WTC11 (cell line): ENCODE measurements at places on chromosomes 5 and 9. TPM values are rescaled to one million over a fixed set of nuclear protein-coding genes. Genes with fewer than 3 reads are reported as not detected.

The LCN10 gene
- total RNA-seq = 2.4 to 3.7 TPM (median 3.3 TPM) in 3 replicates

The KLF4 gene
- total RNA-seq = 5.9 to 8.9 TPM (median 7.6 TPM) in 3 replicates

- peaks cover 3% of the 10 kb centered on the region; the same call in 1 of the 2 replicates for H3K27me3 ChIP-seq
- DNase-seq = no peak
- peaks cover 14% of the 10 kb centered on the region for H3K36me3 ChIP-seq
- no peak overlapping the region for H3K4me3 ChIP-seq
These were observed 723.3 kb upstream of the GRAMD2B start for GRCh38 chr5:125699860-125700259.

- peaks cover 4% of the 10 kb centered on the region for H3K4me1 ChIP-seq
- no peak overlapping the region for H3K4me3 ChIP-seq
- H3K27ac ChIP-seq = no peak overlapping the region
- peaks cover 13% of the 10 kb centered on the region for H3K36me3 ChIP-seq
- no peak for DNase-seq
These were observed 966.8 kb upstream of the CTNND2 start for GRCh38 chr5:12870872-12871539.

GRCh38 chr5:172769342-172769615 is 1.7 kb downstream of the DUSP1 start:
- peak overlapping the region; percentile 88 for H3K4me3 ChIP-seq
- H3K27ac ChIP-seq = no peak overlapping the region
- DNase-seq = no peak
- H3K36me3 ChIP-seq = peaks cover 13% of the 10 kb centered on the region
- H3K4me1 ChIP-seq = peaks cover 37% of the 10 kb centered on the region
- peaks cover 32% of the 10 kb centered on the region for H3K27me3 ChIP-seq

- H3K4me3 ChIP-seq = no peak overlapping the region
- no peaks in the 10 kb centered on the region for H3K36me3 ChIP-seq
- H3K4me1 ChIP-seq = peaks cover 29% of the 10 kb centered on the region
These were observed 375.7 kb upstream of the CCNH start for GRCh38 chr5:87788416-87788815.
